ENCODE measurements at places on chromosomes 2 and 18. TPM values are rescaled to one million over a fixed set of nuclear protein-coding genes. Genes with fewer than 3 reads are reported as not detected.
A peak's percentile ranks its signal among the peaks of the same experiment; 100 is the strongest.

- DNase-seq: no peak
Measured at GRCh38 chr2:18623782-18624181, 34.4 kb upstream of the NT5C1B start.

DNA sequence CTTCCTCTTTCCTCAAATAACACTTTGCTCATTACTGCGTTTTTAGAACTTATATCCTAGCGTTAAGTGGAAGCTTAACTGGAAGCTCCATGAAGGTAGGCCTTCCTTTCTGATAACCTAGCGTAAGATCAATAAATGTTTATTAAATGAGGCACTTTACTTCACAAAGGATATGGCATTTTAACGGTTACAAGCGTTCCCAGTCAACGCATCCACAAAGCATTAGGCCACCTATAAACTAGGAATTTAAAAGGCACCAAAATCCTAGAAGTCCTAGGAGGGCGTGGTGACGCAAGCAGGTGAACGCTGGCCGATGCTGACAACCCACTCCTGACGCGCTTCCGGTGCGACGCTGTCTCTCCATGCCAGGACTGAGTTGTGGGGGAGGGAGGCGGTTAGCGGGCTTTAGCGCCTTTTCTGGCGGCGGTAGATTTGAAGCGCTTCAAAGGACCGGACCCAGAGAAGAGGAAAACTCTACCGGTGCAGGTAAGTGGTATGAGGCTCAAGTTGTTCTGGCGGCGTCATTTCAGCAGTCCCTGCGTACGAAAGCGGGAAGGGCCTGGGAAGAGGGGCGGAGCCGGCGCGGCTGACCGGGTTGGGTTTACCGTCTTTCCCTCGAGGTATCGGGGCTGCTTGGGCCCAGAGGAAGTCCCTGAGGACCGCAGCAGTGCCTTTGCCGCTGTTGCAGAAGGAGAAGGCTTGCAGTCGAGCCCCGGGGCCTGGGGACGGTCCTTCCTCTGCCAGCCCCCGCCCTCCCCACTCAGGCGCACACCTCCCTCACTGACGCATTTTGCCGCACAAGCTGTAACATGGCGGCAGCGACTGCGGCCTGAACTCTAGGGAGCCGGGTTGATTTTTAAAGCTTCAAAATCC is at the start of gene PPIG:
Gene PPIG (plus strand): TSS at position 347 of the 873 bp plus-strand sequence. CDS start 19,691 bp downstream, outside the sequence.
- peak; percentile 94 for DNase-seq

- DNase-seq: peak; percentile 91
Measured at GRCh38 chr18:77063260-77063659, 69.3 kb downstream of the MBP start.

The GRHL1 gene
- total RNA-seq: 0.53 TPM

The ZDBF2 gene
- 11.7 TPM for total RNA-seq

The CPLX4 gene
- total RNA-seq: not detected

GRCh38 chr2:207165121-207166038 is at the start of gene KLF7:
TSS of gene KLF7 (minus strand) at chr2:207165948. CDS start at chr2:207165568, 380 bp downstream.
- DNase-seq: peak; percentile 77

- no peak for DNase-seq
Measured at GRCh38 chr2:88234760-88235159, 64.6 kb downstream of the THNSL2 start.

All from activated CD4-positive, alpha-beta T cell treated with anti-CD3 and anti-CD28 coated beads for 36 hours (primary cell).